ENCODE measurements at places on chromosomes 11 and 22.

DNA sequence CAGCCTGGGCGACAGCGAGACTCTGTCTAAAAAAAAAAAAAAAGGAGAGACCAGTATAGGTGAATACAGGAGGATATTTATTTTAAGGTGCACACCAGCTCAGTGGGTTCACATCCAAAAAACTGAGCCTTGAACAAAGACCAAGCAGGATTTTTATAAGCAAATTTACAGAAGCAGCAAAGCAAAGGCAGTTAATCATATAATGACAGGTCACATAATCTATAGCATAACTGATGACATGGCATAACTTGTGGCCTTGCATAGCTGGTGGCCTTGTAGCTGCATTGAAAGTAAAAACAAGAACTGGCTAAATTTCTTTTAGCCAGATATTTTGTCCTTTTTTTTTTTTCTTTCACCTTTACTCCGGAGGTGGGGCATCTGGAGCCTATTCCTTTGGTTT lies 2.7 kb upstream of the PLAAT3 start:
- DNase-seq, result no peak

DNA sequence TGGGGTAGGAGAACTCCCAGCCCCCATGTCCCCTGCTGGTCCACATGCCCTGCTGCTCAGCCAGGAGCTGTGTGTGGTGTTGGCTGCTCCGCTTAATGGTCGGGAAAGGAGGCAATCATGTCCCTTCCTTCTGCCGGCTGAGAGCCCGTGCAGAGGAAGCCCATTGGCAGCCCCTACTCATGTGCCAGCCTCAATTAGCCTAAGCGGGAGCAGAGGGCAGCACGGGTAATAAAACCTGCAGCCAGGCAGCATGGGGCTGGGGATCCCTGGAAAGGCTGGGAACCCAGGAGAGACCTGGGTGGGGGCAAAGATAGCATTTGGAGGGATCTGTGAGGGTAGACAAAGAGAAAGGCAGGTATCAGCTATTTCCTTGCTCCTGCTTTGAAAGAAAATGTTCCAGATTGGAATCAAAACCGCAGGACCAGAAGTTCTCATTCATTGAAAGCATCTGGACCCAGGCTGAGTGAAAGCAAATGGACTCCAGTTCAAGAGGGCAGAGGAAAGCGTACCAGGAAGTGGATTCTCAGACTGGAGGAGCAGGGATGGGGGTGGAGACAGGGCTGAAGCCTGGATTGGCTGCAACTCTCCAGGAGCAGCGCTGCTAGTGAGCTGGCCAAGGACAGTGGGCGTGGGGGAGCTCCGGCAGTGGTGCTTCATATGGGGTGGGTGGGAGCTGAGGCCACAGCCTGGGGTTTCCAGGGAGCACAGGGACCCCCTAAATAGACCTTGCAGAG lies 103.4 kb upstream of the NECTIN1 start:
- peak; percentile 37 for DNase-seq

GRCh38 chr11:114736806-114737205 lies 58.5 kb downstream of the NXPE2 start:
- DNase-seq, result no peak

GRCh38 chr11:14956111-14956510 lies 16.0 kb downstream of the CALCA start:
- no peak for DNase-seq

- DNase-seq, result no peak
Measured at GRCh38 chr11:111330234-111330893, 32.0 kb downstream of the POU2AF3 start.

DNA sequence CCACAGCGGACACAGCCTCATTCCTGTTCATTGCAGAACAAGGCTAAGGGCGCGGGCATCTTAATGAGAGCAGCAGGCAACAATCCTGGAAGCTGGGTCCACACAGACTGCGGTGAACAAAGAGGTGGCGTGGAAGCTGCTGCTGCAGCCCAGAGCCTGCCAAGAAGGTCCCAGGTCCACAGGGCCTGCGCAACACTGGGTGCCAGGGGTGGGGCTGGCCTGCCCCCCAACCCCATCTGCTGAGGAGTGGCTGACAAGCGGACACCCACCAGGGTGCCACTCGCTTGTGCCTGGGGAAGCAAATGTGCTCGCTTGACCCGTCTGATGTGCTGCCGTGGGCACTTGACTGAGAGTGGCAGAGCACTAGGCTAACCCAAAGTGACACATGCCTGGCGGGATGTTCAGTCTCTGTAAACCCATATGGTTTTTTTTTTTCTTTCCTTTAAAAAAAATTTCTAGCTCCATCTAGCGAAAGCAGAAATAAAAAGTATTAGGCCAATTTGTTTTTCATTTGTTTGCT lies 83.2 kb upstream of the PITPNB start:
- peak; percentile 11 for DNase-seq

GRCh38 chr22:45455621-45456020 lies 42.1 kb downstream of the RIBC2 start:
- no peak for DNase-seq

DNA sequence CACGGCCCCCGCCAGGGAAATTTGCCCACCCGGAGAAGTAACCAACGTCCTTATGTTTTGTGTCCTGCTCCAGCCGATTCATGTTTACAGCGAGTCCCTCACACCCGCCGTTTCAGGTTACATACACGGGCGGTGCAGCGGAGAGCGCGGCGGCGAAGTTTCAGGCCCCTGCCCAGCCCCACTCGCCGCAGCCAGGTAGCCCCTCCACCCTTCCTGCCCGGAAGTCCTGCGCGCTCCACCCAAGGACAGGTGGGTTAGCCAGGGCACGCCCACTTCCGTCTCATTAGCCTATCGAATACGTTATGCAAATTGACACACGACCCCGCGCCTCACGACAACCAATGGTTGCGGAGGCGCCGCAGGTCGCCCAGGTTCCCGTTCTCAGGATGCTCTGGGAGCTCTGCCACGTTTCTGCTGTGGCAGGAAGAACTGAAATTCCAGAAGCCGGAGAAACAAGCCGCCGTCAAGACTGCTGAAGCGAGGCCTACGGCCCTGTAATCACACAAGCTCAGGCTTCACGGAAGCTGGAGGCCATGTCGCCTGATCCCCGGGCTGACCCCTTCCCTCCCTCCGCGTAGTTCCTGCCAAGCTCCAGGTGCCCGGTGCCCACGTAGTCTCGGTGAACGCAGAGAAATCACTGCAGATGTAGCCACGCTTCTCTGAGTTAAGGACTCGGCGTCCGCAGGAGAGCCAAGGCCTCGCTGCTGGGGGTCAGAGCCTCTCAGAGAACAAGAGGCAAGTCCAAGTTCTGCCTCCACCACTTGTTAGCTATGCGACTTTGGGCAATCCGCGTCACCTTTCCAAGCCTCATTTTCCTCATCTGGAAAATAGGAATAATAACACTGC lies 22.4 kb upstream of the MYH9 start:
- DNase-seq, result peak; percentile 72

DNA sequence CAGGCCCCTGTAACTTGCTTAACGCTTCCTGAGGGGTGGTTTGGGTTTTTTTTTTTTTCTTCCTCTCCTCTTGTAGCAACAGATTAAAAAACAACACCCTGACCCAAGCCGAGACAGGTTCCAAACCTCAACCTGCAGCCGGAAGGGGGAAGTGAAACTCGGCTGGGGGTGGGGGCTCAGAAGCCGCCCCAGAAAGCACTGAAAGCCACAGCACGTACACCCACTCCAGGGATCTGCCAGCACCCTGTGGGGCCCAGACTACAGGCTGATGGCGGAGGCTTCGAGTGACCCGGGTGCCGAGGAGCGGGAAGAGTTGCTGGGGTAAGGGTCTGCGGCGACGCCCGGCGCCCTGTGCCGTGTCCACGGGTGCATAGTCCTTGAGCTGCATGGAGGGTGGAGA lies at the start of gene LSP1:
Gene LSP1, plus strand, starts transcription at position 208 of the 400 bp plus-strand sequence. Its CDS starts 61 bp downstream, at position 269.
- no peak for DNase-seq

DNA sequence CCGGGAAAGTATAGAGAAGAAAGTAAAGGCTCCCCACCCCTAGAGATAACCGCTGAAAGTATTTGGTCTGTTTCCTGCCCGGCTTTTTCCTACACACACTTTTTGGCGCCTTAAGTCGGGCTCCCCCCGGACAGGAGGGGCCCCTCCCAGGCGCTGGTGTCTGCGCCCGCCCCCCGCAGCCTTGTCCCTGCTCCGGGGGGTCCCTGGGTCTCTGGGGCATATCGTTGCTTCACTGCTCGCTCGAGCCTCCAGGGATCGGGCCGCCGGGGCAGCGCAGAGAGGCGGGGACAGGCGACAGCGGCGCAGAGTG lies 928 bp upstream of the CRACR2B start:
- DNase-seq, result no peak

DNA sequence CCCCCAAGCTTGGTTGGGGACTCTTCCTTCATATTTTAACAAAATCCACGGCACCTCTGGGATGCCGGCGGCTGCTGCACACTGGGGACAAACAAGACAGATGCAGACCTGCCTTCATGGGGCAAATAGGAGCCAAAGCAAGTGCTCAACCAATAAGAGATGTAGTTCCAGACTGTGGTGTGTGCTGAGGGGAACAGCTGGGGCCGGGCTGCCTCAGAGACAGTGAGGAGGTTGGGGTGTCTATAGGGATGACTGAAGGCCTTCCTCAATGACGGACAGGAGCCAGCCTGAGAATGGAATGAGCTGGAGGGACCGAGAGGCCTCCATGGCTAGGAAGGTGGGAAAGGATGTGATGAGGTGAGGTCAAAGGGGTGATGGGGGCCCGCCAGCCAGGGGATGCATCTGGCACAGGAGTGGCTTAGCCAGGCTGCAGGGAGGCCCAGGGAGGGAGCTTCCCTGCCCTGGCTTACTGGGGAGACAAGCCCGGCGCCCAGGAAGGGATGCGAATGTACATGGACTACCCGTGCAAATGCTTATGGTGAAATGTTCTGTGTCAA lies 10.3 kb upstream of the CTSD start:
- no peak for DNase-seq

GRCh38 chr11:120917559-120918239 lies 106.2 kb upstream of the TBCEL start:
- no peak for DNase-seq

GRCh38 chr11:70270877-70271648 lies 573 bp downstream of the PPFIA1 start:
- DNase-seq, result peak; percentile 53

DNA sequence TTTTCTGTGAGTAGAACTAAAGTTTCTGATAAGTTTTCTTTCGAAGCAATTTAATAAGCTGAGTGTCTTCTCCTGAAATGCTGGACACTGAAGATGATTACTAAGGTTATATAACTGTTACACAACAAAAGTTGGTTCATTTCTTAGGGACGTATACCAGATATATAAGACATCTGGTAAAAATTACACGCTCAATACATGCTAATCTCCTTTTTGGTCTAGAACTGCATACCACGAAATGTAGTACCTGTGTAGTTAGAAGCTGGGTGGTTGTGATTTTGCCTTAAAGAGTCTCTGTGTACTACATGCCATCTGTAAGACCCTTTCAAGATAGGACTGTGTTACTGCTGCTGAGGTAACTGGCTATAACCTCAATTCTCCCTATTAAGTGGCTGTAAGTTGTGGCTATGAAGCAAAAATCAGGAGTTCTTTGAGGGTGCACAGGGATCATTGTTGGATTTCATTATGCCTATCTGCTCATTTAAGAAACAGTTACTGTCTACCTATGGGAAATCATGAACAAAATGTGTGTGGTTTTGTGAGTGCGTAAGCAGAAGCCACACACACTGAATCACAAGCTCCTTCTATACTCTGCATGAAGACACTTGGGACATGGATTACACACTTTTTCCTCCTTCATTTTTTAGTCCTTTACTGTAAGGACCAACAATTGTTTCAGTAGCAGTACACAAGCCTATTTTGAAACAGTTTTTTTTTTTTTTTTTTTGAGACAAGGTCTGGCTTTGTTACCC lies 195.9 kb downstream of the SWAP70 start:
- peak; percentile 84 for DNase-seq

- DNase-seq, result no peak
Measured at GRCh38 chr22:20031732-20032406, 11.0 kb downstream of the TANGO2 start.

- no peak for DNase-seq
Measured at GRCh38 chr11:92822410-92822809, 147.0 kb upstream of the MTNR1B start.

DNA sequence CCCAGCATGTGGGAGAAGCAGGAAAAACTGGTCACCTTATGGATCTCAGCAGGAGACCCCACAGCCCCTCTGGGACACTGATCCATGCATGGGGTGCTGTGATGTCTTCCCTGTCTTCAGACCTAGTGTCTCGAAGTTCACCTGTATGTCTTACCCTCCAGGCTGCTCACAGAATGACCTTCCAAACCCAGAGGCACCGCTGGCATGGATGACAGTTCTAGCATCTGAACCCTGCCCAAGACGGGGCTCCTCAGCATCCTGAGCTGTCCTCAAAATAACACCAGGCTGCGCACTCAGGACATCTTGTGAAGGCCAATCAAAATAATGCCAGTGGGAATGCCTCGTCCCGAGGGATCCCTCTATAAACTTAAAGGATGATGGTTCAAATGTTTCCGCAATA lies 824.9 kb downstream of the TBC1D22A start:
- no peak for DNase-seq

GRCh38 chr22:24981656-24982055 lies 29.1 kb downstream of the KIAA1671 start:
- DNase-seq, result no peak

- DNase-seq, result no peak
Measured at GRCh38 chr11:16180868-16181267, 175.5 kb downstream of the SOX6 start.

GRCh38 chr11:8263769-8264410 lies at the start of gene LMO1:
LMO1 (minus strand) TSS chr11:8263878; CDS start chr11:8263362, 516 bp downstream.
- peak; percentile 73 for DNase-seq

DNA sequence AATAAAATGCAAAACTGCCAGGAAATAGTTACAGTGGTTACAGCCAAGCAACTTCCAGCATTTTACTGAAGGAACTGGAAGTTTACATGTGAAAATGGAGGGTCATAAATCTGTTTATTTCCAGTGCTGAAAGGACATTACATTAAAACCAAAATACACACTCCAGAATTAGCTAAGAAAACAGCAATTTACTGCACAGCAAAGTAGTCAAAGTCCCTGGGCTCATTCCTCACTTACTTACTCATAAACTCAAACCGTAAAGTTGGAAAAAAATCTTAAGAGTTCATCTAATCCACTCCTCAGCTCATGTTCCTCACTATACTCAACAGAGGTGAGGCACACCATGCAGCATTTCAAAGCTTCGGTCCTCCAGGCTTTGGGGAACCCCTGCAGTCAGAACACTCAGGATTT lies 17.4 kb downstream of the CTSC start:
- DNase-seq, result peak; percentile 84

- no peak for DNase-seq
Measured at GRCh38 chr22:45916515-45916914, 60.4 kb downstream of the WNT7B start.

DNA sequence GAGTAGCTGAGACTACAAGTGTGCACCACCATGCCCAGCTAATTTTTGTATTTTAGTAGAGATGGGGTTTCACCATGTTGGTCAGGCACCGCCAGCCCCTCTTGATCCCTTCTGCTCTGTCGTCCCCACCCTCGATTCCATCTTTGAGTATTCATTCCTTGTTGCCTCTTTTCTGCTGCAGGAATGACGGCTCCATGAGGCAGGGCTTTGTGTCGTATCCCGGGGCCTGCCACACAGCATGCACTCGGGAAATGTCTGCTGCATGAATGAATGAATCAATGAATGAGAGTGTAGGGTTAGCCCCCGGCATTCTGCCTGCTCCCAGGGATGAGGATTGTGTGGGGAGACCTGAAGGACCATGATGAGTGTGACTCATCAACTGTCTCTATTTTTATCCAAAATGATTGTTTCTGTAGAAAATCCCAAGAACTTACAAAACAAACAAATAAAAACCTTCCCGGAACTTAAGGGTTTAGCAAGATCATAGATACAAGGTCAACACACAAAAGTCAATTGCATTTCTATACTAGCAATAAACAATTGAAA lies 54.6 kb upstream of the SLC22A12 start:
- DNase-seq, result peak; percentile 31

Measured in iris pigment epithelial cell (primary cell).